ENCODE measurements at places on chromosomes 16 and 17.

- peak; percentile 46 for DNase-seq
Observed at GRCh38 chr17:3029213-3029913, 34.0 kb downstream of the OR1D5 start.

- DNase-seq, result peak; percentile 57
Observed at GRCh38 chr17:4004517-4005295, 40.5 kb upstream of the ATP2A3 start.

GRCh38 chr17:47869114-47869513 is 18.2 kb upstream of the SP6 start:
- no peak for DNase-seq

DNA sequence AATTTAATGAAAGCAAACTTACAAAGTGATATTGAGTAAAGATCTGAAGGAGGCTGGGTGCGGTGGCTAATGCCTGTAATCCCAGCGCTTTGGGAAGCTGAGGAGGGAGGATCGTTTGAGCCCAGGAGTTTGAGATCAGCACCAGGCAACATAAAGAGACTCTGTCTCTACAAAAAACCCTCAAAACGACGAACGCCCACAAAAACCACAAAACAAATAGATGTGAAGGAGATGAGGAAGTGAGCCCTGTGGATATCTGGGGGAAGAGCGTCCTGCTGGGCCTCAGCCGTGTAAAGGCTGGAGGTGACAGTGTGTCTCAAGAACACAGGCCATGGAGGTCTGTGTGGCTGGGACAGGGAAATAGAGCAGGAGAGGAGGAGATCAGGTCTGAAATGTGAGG is 68.8 kb downstream of the ITFG1 start:
- no peak for DNase-seq

- no peak for DNase-seq
Observed at GRCh38 chr16:17237350-17237944, 233.3 kb downstream of the XYLT1 start.

GRCh38 chr16:22297871-22298733 is 893 bp downstream of the POLR3E start:
- peak; percentile 49 for DNase-seq

DNA sequence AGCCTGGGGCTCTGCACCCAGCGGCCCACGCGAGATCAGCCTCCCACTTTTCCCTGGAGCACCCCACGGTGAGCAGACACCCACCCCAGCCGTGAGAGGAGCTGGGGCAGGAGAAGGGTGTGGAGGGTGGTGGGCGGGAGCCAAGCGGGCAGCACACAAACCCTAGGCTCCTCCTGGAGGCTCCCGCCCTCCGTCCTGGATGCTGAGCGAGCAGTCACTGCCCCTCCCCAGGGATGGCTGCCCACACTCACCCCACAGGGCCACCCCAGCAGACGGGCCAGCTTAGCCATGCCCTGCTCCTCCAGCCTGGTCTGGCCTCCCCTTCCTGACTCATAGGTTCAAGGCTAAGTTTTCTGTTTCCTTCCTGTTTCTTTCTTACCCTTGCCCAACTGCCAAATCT is 15.7 kb upstream of the ABCC3 start:
- DNase-seq, result no peak

- no peak for DNase-seq
Observed at GRCh38 chr16:81237942-81238295, 570 bp upstream of the BCO1 start.

- DNase-seq, result no peak
Observed at GRCh38 chr17:78998311-78999055, 11.1 kb downstream of the CANT1 start.
